ENCODE measurements at places on chromosomes 1 and 21.

GRCh38 chr1:184056921-184057555 is 5.5 kb downstream of the TSEN15 start:
- DNase-seq, result no peak

DNA sequence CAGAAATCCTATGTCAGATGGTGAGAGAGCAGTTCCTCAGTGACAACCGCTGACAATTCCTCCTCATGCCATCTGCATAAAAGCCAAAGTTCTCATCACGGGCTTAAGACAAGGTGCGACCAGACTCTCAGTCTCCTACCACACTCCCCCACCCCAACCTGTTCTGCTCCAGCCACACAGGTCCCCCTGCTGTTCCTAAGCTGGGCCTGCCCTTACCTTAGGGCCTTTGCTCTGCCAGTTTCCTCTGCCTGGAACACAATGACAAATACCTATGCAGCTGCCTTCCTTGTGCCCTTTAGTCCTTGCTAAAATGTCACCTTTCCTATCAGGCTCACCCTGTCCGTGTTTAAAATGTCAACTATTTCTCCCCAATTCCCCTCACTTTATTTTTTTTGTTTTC is 382.2 kb downstream of the NTNG1 start:
- no peak for DNase-seq

DNA sequence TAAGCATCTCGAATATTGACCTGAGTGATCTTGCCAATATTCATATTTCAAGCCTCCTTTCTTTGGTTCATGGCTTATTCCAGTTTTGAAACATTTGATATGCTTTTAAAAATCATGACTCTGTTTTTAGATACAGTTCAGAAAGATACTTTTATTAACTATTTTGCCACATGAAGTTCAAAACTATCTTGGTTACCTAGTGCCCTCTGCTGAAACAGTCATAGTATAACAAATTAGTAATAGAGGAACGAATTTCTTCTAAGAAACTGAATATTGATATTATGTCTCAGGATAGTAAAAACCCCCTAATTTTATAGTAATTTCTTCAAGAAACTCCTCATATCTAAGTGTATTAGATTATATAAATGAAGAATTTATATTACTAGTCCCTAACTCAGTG is 52.6 kb upstream of the RC3H1 start:
- DNase-seq, result peak; percentile 24

DNA sequence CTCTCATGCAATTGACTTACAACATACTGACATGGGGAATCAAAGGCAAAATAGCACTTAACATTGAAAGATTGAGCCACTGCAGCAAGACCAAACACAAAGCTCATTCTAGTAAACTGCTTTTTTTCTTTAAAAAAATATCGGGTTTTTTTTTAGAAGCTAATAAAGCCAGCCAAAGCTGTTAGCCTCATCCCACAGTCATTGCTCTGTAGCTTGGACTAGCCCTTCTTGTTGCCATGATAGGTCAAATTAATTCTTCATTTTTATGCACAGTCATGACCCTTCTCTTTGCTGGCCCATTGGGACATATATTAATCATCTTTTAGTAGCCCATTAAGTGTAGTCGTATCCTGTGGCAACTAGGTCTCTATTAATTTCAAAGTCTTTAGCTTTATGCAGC is 231.3 kb downstream of the ADGRL2 start:
- DNase-seq, result no peak

- DNase-seq, result no peak
Measured at GRCh38 chr1:4931486-4931885, 277.1 kb downstream of the AJAP1 start.

- no peak for DNase-seq
Measured at GRCh38 chr1:205291596-205291995, 29.9 kb downstream of the NUAK2 start.

DNA sequence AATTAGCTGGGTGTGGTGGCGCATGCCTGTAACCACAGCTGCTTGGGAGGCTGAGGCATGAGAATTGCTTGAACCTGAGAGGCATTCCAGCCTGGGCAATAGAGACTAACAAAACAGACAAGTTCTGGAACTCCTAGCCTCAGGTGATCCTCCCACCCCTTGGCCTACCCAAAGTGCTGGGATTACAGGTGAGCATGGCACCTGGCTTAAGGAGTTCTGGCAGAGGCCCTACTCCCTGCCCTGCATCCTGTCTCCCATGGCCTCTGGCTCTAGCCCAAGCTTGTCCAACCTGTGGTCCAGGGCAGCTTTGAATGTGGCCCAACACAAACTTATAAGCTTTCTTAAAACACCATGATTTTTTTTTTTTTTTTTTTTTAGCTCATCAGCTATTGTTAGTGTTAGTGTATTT is 20.4 kb downstream of the TOMM20 start:
- no peak for DNase-seq

GRCh38 chr21:36255663-36256062 is 64.3 kb upstream of the MORC3 start:
- DNase-seq, result peak; percentile 52

- peak; percentile 49 for DNase-seq
Measured at GRCh38 chr1:89799495-89799894, 21.3 kb upstream of the LRRC8D start.

DNA sequence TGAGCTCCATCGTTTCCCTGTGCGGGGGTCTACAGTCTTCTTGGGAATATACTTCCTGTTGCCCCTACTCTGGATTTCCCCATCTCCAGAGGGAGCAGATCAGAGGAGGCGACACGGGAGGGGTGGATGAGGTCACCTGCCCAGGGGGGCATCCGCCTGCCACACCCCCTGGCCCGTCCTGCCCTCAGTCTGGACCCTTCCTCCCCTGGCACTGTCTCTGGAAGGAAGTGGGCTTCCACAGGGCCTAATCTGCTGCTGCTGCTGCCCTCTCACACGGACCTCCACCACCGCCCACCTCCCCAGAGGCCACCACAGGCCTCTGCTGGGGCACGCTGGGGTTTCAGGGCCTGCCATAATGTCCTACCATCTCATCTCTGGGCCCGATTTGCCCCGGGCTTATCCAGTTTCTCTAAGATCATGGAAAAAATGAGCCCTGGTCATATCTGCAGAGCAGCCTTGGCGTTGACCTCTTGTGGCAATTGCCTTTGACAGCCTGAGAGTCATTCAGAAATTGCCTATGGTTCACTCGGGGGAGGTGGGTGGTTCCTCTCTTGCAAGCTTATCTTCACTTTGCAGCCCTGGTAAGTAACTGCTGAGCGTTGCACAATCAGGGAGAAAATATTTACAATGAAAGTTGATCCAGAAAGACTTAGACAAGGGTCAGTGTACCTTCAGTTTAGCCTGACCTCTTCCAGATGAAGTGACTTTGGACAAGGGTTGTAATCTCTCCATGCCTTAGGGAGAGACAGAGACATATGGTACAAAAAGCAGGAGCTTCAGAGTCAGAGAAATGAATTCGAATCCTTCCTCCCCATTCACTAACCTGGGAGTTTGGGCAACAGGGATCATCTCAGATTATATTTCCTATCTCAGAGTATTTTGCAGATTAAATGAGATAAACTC is 252.4 kb downstream of the TOMM20 start:
- DNase-seq, result peak; percentile 91

DNA sequence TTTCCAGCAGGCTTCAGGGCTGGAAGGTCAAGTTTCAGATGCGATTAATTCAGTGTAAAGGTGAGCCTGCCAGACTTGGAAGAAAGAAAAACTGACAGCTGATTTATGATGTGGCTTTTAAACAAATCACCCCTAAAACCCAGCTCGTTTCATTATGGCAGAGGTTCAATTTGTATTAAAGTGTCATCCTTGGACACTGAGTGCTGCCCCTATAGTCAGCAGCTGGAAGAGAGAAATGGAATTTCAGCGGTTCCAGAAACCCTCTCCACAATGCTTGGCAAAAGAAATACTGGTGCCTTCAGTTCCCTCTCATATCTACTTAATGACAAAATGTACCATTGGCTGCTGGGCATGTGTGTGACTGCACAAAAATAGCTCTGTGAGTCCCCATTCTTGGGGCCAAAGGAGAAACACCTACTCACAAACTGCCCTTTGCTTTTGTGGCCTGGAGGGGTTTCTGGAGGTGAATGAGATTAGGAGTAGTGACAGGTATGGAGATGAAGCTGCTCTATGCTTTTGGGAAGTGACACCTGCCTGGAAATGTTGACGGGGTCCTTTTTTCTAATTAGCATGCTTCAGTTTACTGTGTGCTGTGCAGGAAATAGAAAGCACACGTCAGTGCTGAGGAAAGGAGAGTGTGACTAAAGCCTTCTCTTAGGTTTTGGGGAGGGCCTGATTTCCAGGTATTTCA is 95.1 kb upstream of the TSPAN2 start:
- DNase-seq, result no peak

- DNase-seq, result no peak
Measured at GRCh38 chr1:229689904-229690303, 63.9 kb downstream of the URB2 start.

DNA sequence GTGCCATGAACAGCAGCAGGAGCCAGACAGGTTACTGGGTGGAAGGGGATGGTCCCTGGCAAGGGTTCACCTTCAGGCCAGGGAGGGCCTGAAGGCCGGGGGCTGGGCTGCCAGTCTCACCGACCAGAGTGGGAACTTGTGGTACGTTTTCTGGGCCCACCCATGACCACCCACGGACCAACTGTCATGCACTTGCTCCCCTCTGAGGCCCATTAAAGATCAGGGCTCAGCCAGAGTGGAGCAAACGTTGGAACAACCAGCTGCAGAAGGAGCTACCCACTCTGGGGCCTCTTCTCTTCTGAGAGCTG is 436.7 kb upstream of the PRMT6 start:
- DNase-seq, result no peak

DNA sequence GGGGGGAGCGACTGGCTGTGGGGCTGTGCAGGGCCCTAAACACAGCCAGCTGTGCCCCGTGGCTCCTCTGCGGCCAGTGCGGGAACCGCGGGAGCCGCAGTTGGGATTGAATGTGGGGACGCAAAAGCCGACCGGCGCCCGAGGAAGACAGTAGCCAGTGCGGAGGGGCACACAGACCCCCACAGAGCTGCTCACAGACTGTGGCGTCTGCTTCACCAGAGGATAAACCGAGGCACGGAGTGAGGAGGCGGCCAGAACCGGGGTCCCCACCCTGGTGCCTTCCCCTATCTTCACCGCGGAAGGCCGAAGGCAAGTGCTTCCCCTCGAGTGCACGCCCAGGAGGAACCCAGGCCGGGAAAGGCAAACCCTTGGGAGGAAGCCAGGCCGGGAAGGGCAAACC is 8.7 kb upstream of the TMEM52 start:
- no peak for DNase-seq

DNA sequence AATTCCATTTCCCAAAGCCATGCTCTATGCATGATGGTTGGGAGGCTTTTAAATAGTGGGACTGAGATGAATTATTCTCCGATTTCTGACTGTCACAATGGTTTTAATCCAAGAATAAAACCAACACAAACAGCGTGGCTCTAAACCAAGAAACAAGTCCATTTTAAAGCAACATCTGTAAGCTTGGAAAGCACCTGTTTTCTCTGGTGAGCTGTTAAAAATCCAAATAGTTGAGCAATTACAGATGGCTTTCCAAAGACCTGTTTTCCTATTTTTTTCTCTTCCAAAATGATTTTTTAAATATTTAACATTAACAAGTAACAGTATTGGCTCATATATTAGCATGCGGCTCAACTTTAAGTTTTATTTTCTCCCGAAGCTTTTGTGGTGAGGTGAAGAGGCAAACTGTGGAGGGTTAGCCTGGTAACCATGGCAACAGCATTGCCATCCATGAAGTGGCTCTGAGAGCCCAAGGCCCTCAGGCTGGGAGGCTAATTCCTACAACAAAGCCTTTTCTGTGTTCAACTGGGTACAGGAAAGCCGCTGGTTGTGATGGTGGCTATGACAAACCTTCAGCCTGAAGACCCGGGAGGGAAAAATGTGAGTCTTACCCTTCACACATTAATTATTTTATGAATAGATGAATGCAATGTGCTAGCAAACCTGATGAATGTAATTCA is 56.7 kb upstream of the B3GALT5 start:
- DNase-seq, result no peak

GRCh38 chr1:3981261-3981660 is 81.2 kb upstream of the C1orf174 start:
- no peak for DNase-seq

DNA sequence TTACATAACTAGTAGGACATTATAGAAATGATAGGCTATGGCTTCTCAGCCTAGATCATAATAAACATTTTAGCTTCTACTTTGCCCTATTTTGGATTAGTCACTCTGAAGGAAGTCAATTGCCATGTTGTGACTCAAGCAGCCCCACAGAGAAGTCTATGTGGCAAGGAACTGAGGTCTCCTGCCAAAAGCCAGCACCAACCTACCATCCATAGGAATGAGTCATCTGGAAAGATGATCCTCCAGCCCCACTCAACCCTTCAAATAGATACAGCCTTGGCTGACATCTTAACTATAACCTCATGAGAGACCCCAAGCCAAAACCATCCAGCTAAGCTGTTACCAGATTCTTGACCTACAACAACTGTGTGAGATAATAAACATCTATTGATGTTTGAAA is 76.3 kb upstream of the BEND5 start:
- peak; percentile 56 for DNase-seq

- DNase-seq, result peak; percentile 47
Measured at GRCh38 chr1:8554956-8555534, 237.1 kb downstream of the SLC45A1 start.

DNA sequence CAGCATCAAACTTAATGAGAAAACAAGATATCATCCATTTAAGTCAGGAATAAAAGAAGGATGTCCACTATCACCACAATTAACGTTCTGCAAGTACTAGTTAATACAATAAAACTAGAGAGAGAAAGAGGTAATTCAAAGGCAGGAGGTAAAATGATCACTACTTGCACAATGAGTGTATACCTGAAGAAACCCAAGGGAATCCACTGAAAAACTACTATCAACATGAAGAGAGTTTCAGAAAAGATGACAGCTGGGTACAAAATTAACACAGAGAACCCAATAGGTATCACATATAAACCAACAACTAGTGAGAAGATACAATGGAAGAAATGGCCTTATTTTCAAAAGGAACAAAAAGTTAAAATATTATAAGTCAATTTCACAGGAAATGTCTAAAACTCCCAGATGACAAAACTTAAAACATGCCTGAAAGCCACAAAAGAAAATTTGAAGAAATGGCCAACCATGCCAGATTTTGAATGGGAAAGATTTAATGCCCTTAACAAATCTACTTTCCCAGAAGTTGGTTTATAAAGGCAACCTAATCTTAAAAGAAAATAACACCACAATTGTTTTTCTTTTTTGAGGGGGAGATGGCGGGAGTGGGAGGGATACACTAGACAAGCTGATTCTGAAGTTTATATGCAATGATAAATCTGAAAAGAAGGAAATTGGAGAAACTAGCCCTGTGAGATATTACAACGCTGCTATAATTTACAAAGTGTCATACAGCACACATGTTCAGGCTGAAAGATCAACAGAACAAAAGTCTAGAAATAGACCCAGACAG is 17.8 kb downstream of the VPS26C start:
- DNase-seq, result no peak

DNA sequence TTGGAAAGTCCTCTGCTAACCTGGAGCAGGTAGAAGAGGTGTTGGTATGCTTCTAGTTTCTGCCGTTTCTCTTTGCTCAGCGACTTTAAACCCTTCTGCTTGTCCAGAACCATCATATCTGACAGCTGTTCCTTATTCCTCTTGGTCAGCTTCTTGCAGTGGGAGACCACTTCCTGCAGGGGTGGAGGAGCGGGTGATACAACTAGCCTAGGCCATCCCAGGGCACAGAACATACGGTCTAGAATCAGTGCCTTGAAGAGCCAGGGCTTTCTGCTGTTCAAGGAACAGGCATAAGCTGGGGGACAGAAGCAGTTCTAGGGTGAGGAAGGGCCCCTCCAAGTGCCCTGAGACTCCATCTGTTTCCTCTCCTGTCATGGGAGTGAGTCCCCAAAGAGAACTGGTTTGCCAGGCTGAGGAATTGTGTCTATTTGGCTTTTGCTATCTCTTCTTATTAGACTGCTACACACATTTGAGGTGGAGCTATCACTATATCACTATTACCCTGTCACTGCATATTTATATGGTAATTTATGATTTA is 32.5 kb downstream of the IQGAP3 start:
- peak; percentile 56 for DNase-seq

Measured in inflammatory macrophage treated with lipopolysaccharide for 4 hours (primary cell).